ENCODE measurements at places on chromosomes 7 and 10.

DNA sequence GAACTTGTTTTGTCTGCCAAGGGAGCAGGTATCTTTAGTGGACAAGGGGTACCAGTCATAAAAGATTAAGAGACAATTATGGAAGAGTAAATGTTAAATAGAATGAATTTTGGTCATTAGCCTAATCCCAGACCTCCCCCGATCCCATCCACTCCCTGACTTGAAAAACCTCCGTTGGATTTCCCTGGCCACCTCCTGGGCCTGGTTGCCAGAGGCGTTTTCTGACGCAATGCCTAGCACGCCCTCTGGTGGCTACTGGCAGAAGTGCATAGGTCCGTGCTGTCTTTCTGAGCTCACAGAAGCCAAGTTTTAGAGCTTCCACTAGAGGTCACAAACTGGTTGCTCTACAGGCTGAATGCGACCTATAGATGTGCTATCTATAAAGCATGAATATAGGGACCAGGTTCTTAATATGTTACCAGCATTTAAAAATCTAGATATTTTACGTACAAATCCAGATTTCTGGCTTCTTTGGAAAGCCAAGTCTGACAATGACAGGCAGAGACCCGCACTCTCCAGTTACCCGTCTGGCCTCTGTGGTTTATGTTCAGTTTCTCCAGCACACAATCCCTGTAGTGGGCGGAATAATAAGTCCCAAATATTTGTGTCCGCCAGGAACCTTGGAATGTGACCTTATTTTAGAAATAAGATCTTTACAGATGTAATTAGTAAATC lies 39.8 kb downstream of the SPOCK2 start:
- DNase-seq, result peak; percentile 94

DNA sequence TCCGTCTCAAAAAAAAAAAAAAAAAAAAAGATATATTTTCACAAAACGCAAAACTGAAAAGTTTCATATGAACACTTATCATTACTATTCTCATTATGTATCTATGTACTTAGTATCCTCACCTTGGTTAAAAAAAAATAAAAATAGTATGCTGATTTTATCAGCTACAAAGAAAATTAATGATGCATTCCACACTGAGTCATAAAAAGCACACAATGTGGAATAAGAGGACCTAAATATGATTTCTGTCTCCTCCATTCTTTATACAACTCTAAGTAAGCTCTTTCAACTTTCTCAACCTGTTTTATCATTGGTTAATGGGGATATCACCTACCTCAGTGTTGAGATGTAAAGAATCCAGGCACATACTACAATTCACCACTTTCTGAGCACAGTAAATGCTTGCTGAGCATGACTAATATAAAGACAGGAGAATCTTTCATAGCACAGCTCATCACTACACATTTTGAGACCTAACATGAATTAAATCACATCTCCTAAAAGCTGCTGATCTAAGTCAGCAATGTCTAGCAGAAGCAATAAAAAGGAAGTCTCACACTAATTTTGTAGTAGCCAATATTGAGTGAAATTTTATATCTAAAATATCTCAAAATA lies 2.7 kb downstream of the SNX13 start:
- no peak for DNase-seq

- DNase-seq, result no peak
Observed at GRCh38 chr7:99096124-99096887, 47.6 kb downstream of the SMURF1 start.

DNA sequence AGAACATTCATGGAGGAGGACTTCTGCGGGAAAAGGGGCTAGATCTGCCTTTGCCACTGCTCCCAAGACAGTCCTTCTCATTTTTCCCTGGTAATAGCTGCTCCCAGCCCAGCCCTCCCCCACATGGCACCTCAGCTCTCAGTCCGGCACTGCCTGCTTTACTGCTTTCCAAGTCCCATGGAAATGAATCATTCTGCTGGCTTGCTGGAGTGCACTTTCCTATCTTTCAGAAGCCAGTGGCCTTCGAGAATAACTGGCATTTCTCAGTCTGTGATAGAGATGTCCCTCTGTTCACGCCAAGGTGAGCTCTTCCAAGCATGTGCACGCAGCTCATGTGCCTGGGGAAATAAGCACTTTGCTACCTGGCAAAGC lies 61.4 kb downstream of the SYPL1 start:
- no peak for DNase-seq

DNA sequence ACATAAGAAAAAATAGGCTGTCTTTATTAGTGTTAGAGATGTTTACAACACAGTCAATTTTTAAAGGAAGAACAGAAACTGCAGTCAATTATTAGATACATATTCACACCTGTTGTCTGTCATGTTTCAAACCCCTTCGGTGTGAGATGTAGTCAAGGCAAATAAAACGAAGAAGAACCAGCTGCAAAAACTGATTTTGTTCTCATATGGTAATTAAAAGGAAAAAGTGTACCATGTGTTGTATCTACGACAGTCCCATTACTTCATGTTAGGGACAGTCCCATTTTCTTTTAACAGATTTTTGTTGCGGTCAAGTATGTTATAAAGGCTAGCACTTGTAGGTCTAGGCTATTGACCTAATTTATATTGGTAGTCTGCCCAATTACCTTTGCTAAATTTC lies 149.4 kb downstream of the LRRN3 start:
- no peak for DNase-seq

- DNase-seq, result peak; percentile 30
Observed at GRCh38 chr10:52729271-52730104, 43.1 kb downstream of the MBL2 start.

DNA sequence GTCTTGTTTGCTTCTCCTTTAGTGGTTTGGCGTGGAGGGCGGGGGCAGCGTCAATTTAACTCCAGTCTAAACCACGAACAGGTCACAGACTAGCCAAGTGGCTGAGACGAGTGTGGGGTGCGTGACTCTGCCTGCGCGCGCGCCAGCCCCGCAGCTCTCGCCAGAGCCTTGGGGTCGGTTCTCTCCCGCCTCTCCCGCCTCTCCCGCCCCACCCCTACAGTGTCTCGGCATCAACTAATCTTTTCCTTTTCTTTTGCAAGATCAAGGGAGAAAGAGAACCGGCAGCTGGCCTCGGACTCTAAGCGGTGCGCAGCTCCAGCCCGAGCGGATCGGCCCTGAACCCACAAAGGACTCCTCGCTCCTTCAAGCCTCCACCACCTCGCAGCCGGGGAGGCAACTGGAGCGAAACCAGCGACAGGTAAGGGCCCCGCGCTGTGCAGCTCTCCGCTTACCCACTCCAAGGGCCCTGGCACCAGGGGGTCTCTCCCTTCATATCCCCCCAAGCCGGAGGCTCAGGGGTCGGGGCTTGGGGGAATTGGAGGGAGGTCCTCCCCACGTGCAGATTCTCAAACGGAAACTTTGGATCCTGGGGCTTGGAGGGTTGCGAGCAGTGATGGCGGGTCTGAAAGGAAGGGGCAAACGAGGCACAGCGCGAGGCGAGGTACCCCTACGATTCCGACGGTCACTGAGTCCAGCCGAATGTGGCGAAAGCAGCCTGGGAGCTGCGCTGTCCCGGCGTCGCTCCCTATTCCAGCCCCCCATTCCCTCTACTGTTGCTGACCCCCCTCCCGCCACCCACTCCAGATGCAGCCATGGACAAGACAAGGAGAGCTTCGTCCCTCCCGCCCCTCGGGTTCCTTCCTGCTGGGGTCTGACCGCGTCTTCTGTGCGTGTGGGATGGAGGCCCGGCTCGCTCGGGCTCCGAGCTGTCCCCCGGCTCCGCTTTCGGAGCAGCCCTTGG lies 829 bp downstream of the CHRM2 start:
- no peak for DNase-seq

DNA sequence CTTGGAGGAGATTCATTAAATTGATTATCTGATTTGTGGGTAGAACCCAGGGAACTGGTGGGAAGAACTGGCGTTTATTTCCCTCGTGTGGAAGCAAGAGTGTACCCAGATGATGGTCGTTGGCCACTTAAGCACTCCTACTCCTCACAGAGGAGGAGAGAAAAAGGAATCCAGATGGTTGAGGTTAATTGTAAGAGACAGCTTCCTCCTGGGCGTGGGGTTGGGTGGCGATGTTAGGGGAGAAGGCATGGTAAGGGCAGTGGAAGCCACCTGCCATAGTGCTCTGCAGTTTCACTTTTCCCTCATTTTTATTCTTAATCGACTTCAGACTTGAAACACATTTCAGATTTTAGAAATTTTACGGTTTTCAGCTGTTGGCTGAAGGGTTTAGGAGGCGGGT lies 104.1 kb downstream of the DOCK1 start:
- DNase-seq, result no peak

DNA sequence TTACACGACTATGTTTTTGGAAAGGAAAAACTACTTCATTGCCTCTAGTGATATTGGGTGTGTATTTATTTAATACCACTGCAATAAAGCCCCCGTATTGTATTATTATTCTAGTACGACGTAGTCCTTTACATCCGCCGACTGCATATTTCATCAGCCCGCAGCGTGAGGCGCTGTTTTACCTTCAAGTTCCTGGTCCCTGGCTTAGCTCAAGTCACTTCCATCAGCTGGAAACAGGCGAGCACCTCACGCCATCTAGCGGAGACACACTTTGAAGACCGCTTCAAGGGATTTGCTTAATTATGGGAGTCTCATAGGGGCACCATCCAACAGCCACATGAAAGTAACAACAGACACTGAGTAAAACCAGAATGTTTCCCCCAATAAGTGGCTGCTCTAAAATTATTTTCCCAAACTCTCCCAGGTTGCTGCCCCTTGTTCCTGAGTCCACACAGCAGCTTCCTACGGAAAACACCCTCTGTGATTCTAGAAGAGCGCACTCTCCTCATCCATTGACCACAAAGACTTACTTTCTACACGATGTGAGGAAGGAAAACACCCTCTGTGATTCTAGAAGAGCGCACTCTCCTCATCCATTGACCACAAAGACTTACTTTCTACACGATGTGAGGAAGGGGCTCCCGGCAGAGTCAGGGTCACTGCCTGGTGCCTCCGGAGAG lies 15.7 kb upstream of the ITIH2 start:
- DNase-seq, result peak; percentile 83

DNA sequence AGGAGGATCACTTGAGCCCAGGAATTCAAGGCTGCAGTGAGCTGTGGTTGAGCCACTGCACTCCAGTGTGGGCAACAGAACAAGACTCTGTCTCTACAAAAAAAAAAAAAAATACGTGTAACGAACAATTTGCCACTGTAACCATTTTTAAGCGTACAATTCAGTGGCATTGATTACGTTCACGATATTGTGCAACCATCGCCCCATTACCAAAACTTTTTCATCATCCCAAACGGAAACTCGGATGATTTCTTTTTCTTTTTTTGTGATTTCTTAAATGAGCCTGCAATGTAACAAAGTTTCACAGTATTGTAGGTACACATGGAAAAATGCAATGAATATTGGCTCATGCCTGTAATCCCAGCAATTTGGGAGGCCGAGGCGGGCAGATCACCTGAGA lies 9.5 kb downstream of the GRIFIN start:
- no peak for DNase-seq

GRCh38 chr10:15515202-15515601 lies 144.1 kb upstream of the FAM171A1 start:
- no peak for DNase-seq

DNA sequence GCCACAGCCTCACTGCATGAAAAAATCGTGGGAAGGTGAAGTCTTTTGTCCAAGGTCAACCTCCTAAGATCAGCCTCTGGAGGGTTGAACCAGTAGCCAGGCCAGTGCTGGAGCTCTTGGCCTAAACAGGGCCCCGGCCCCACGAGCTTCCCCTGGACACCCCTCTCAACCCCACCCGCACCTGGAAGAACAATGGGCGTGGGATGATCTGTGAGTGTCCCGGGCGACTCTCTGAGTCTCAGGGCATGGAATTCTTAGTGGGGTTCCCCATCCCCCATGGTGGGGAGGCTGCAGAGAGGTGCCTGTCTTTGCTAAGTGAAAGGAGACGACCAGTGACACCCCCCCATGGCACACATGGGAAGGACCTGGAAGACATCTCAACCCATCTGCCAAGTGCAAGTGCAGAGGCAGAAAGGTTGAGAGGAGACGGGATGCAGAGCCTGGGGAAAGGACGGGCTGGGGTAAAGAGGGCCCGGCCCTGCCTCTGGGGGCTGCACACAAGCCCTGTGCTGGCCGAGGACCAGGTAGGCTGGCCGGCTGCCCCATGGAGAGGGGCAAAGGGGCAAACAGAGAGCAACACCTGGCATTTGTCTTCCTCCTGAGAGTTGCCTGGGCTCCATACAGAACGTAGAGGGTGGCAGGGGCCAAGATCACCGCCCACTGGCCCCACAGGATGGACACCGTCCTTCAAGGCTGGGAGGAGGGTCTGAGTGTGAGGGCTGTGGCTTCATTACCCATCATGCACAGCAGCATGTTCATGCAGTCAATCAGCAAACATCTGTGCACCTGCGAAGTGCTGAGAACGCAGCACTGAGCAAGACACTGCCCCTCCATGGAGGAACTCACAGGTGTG lies 163.0 kb upstream of the PPP2R2D start:
- DNase-seq, result no peak

- peak; percentile 38 for DNase-seq
Observed at GRCh38 chr7:142323706-142324105, 65.8 kb upstream of the PRSS58 start.

- no peak for DNase-seq
Observed at GRCh38 chr7:47454974-47455871, 126.7 kb downstream of the TNS3 start.

- DNase-seq, result no peak
Observed at GRCh38 chr10:70054902-70055301, 2.3 kb downstream of the MACROH2A2 start.

GRCh38 chr10:130689743-130690626 lies 553.8 kb downstream of the GLRX3 start:
- DNase-seq, result no peak

GRCh38 chr7:407721-408539 lies 111.7 kb downstream of the PDGFA start:
- DNase-seq, result no peak

- no peak for DNase-seq
Observed at GRCh38 chr10:125027871-125028869, 86.2 kb downstream of the ZRANB1 start.

GRCh38 chr10:31158011-31158658 lies 126.5 kb upstream of the ZNF438 start:
- DNase-seq, result no peak

DNA sequence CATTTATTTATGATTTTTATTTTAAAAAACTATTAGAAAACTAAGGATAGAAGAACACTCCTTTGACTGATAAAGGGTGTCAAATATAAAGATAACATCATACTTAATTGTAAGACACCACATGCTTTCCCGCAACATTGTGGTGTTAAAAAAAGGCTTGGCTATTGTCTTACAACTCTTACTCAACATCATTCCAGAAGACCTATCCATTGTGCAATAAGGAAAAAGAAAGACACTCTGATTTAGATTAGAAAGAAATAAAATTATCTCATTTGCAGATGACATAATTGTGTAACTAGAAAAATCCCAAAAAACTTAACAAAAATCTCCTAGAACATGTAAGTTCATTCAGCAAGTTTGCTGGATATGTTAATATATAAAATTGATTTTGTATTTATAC lies 296.7 kb upstream of the GNAI1 start:
- DNase-seq, result no peak

- no peak for DNase-seq
Observed at GRCh38 chr10:131267814-131268095, 43.8 kb downstream of the TCERG1L start.

- DNase-seq, result peak; percentile 69
Observed at GRCh38 chr10:88991899-88992320, 1.3 kb downstream of the FAS start.
